BE2C (cell line): ENCODE measurements at places on chromosomes 4 and X.
A peak's percentile ranks its signal among the peaks of the same experiment; 100 is the strongest.

- peak; percentile 52 for DNase-seq
Observed at GRCh38 chr4:185143601-185143969, 519 bp downstream of the SLC25A4 start.

DNA sequence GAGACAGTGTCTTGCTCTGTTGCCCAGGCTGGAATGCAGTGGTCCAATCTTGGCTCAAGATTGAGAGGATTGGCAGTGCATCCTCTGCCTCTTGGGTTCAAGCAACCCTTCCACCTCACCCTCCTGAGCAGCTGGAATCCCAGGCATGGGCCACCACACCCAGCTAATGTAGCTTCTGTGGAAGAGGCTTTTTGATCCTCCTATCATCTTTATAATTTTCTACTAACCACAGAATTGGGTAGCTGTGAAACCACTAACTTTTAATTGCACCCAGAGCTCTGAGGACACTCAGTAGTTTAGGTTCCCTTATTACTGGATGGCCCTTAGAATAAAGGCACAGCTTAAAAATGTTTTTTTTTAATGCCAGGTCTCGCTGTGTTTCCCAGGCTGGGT, 8.9 kb upstream of the AGA start:
- no peak for DNase-seq

DNA sequence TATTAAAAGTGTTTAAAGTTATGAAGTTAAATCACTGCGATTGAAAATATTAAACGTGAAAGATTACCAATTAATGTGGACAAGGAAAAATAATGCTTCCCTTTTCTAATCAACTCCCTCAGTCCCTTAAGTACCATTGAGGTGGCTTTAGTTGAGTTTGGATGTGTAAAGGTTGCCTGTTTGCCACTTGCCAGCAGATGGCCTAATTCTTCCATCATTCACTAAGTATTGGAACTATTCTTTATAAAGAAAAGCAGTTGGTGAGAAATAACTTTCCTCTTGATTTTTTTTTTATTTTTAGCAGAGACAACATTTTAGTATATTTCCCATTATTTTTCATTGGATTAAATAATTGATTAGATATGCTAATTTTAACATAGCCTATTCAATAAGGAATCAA, 295.9 kb upstream of the TACR3 start:
- peak; percentile 21 for DNase-seq

DNA sequence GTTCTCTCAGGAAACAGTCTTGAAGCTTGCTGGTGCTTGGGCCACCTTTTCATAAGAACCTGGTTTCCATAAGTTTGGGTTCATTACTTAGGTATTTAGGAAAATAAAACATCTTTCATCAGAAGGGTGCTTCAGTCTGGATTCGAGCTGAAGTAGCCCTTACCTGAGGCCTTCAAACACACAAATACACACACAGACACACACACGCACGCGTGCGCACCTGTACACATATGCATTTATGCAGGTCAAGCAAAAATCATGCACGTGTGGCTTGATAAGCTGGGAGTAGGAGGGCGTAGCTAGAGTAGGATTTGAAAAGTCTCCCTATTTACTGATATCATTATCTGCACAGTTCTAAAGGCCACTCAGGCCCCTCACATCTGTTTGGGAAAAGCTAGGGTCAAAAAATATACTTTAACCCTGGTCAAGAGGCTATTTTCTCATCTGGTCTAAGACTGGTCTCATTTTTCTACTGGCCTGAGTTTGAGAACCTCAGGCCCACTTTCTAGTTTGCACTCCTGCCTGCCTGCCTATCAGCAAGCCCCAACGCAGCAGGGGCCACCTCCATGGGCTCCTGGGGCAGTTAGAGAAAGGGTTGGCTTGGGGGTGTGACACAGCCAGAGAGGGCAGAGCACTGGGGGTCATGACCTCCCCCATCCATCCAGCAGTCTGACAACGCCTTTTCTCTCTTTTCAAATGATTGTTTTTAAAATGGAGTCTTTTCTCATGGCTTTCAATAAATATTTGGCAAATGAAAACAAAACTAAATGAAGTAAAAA, 64.3 kb downstream of the RASL11B start:
- DNase-seq = no peak

DNA sequence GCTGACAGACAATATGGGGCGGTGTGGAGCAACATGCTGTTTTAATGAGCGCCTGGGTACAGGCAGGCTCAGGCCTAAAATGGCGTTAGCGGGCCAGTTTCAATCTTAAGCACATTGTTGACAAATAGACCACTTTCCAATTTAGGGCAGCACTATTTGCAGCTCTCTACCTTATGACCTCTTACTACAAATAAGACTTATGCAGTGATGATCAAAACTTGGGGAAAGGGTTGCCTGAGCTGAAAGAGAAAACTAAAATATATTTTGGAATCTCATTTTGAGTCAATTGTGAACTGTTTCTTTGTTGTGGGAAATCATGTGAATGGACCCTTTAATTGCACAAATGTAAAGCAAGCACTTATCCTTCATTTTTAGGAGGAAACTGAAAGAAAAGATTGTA, 25.5 kb upstream of the GPAT3 start:
- DNase-seq = no peak

DNA sequence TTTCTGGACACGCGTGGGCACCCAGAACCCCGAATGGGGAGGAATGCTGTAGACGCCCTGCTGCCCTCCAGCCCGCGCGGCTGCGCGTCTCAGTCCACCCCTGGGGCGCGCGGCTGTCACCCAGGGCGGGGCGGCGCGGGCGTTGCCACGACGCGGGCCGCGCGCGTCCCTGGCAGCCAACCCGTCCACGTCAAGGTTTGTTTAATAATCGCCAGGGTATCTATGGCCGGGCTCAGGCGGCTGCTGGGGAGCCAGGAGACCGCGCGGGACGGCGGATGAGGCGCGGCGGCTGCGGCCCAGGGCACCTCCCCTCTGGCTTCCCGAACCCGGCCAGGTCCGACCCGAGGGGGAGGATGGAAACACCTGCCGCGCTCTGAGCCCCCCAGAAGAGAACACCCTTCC, at the start of gene SPATA18:
Gene SPATA18, plus strand, starts transcription at position 92 of the 402 bp plus-strand sequence. CDS start 401 bp downstream, outside the sequence.
- no peak for DNase-seq

DNA sequence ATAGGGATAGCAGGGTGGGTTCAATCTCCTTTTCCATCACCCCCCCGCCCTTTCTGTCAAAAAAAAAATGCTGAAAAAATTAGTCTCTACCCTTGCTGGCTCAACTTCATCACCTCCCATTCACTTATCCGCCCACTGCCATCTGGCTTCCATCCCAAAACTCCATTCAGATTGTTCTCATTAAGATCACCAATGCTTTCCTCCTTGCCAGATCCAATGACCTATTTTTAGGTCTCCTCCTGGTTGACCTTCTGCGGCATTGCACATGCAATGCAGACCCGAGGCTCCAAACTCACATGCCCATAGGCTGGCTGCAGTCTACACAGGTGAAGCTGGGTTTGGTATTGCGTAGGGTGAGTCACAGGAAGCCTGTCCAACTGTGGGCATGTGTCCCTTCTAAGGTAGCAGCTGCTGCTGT, 21.1 kb upstream of the STIM2 start:
- DNase-seq = peak; percentile 61

- DNase-seq = no peak
Observed at GRCh38 chrX:57583477-57583876, 8.3 kb upstream of the ZXDB start.

DNA sequence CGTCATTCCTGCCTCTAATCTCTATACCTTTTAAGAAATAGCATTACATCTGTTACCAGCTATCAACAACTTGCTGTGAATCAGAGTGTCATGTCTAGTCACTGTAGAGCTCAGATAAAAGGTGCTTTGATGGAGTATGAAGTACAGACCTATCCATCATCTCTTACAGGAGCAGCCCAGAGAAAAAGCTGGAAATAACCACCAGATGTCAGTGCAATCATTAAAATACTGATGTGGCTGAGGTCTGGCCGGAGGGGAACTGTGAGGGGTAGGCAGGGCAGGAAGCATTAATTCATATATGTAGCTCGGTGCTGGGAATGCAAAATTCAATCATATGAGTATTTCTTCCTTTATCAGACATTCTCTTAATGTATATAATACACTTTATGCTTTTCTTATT, 100.6 kb downstream of the AKAP4 start:
- DNase-seq = peak; percentile 44

DNA sequence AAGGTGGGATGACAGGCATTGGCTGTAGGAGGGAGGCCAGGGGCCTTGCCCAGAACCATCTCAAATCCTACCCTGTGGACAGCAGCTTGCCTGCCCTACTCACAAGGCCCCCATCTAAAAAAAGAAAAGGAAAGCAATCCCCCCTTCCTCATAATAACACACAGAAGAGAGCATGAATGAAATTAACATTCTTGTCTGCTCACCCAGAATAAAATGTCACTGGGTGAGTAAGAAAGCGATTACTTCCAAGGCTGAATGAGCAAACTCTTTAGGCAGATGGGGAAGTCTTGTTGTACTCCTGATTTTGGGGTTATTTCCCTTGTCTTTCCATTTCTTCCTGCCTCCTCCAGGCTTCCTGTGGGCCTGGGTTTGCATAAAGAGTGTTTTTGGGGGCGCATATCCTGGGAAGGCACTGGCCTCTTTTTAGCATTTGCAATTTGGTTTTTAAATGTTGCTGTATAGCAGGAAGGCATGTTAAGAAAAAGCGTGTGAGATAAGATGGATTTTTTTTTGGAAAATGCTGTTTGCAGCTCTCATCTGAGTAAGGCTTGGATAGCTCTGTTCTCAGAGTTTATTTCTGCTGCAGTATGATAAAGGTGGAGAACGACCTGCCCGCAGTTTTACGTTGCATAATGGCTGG, 248.3 kb upstream of the GATB start:
- DNase-seq = no peak

GRCh38 chr4:109945056-109945455, 32.4 kb downstream of the EGF start:
- DNase-seq = no peak

- DNase-seq = no peak
Observed at GRCh38 chrX:145813081-145813480, 4.5 kb upstream of the SLITRK2 start.

DNA sequence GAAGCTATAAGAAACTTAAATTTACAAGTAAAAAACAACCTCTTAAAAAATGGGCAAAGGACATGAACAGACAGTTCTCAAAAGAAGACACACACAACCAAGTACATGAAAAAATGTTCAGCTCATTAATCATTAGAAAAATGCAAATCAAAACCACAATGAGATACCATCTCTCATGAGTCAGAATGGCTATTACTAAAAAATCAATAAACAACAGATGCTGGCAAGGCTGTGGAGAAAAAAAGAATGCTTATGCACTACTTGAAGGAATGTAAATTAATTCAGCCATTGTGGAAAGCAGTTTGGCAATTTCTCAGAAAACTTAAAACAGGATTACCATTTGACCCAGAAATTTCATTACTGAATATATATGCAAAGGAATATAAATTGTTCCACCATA, 666.3 kb upstream of the GRIA3 start:
- DNase-seq = no peak

GRCh38 chrX:129706400-129707072, 32.2 kb upstream of the XPNPEP2 start:
- peak; percentile 53 for DNase-seq

GRCh38 chr4:48481581-48481980, 1.6 kb upstream of the SLC10A4 start:
- DNase-seq = peak; percentile 51

- no peak for DNase-seq
Observed at GRCh38 chr4:146255463-146255862, 41.1 kb downstream of the REELD1 start.

GRCh38 chr4:106353786-106354185, 14.8 kb downstream of the GIMD1 start:
- DNase-seq = no peak

DNA sequence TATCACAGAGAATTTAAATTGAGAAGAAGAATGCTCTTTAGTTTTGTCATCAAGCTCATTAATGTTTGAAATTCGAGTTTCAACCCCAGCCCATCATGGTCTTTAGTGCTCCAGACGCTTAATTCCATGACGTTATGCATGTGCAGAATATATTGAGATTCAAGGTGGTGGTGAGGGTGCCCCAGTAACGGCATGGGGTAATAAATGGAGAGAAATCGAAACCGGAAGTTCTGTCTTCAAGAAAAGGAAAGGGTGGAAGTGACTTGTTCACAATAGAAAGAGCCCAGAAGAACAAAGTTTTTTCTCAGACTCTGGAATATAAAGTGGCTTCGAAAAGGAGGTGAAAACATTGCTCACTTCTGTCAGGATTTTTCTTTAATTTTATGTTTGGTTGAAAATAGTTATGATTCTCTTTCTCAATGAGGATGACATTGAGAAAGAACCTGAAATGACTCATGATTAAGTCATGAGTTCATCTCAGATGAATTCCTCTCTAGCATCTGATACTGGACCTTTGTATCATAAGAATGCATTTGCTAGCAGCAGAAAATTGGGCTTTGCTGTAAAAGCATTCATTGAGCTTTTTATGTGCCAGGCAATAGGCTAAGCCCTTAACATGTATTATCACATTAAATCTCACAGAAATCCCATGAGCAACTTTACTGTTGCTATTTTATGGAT, 779 bp upstream of the DDX60L start:
- no peak for DNase-seq

DNA sequence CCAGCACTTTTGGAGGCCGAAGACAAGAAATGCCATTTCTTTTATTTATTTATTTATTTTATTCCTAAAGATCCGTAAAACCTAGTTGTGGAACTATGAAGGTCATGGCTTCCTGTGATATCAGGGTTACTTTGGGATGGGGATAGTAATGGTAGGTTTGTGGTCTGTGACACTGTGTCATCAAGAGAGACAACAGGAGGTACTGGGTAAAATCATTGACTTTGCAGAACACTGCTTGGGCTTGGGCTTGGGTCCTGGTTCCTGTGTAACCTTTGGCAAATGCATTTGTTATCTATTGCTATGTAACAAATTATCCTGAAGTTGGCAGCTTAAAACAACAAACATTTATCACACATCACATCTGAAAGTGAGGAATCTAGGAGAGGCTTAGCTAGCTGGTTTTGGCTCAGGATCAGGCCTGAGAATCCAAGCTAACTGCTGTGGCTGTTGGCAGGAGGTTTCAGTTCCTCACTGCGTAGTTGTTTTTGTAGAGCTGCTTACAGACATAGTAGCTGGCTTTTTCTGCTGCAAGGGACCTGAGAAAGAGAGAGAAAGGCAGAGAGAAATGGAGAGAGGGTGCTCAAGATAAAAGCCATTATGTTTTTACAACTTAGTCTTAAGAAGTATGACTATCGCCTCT, 576.4 kb upstream of the SLIT2 start:
- DNase-seq = no peak

- DNase-seq = no peak
Observed at GRCh38 chr4:175106301-175106700, 188.1 kb downstream of the ADAM29 start.
